ENCODE measurements at places on chromosomes 7 and 10.

DNA sequence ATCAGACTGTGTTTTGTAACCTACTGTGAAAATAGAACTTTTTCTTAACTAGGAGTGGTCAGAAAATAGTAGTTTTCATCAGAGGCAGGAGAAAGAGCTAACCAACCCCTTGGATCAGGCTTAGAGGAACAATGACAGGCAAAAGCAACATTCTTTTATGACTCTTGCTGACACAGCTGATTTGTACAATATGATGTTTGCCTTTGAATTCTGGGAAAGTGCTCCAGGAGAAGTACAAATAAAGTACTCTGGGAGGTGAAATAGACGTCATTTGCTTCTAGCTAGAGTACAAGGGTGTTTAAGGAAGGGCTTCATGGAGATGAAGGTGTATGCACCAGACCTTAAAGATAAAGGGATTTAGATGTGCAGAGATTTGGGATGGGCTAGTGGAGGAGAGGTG, 75.1 kb upstream of the KIAA1217 start:
- DNase-seq, result no peak

GRCh38 chr10:97791824-97792721, 20.3 kb upstream of the SFRP5 start:
- peak; percentile 64 for DNase-seq

DNA sequence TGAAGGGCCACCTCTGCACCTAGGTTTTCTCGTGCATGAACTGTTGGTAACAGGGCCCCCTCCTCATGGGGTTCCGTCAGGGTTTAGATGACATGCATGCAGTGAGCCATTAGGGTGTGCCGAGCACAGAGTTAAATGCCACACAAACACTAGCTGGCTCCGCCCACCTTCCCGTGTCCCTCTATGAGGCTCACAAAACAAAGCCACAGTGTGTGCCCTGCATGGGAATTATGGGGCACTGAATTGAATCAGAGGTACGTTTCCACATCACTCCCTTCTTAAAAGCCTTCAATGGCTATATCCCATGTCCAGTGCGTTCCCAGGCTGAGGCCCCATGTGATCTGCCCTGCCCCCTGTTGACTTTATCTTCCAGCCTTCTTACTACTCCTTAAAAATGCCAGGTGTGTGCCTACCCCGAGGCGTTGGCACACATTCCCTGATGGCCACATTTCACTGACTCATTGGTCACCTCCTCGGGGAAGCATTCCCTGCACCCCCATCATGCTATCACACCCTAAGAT, 35.7 kb downstream of the GSDME start:
- DNase-seq, result no peak

DNA sequence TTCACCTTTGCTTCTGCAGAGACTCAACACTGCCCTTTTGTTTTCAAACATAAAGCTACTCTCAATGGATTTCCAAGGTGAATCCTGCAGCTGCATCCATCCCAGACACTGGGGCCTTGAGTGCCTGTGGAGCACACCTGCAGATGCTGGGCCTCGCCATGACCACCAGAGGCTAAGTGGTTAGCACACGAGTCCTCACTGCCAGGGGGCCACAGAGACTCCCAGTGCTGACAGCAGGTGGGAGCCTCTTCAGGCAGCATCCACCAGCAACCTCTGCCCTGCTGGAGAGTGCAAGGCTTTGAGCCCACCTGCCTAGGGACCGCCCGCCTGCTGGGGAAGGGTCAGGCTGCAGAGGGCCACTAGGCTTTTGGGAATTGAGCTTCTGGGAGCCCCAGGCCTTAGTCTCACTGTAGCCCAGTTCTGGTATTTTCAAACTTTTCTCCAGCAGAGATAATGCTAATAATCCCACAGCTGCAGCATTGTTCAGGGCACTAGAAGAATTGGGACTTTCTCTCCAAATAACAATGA, 9.4 kb upstream of the HPS1 start:
- DNase-seq, result no peak

DNA sequence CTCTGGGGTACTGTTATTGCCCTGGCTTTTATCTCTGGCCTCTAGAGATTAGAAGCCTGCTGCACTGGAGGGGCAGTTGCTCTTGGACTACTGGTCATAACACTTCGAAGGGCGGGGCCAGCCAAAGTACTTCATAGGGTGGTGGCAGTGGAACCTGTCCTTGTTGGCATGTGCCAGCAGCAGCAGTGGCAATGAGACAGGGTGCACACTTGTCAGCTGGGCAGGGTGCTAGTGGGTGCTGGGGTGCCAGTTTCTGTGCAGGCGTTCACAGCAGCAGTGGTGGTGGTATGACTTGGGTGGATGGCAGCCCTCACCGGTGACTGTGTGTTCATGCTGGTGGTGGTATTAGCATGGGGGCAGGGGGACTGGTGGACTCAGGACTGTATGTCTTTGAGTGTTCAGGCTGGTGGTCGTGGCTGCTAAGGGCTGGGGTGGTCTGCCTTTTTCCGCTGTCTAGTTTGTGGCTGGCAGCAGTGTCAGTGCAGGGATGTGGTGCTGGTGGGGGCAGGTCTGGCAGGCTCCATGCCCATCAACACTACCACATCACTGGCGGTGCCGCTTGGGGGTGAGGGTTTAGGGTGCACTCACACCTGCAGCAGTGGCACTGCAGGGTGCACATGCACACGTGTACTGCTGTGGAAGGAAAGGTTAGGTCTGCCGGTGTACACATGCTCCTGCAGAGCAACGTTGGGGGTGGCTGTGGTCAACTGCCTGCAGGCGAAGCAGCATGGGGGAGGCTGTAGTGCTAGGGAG, 176.1 kb upstream of the CDC14C start:
- no peak for DNase-seq

GRCh38 chr10:113533801-113534200, 19.1 kb upstream of the HABP2 start:
- no peak for DNase-seq

- DNase-seq, result no peak
Observed at GRCh38 chr10:92207061-92207460, 83.8 kb downstream of the CPEB3 start.

DNA sequence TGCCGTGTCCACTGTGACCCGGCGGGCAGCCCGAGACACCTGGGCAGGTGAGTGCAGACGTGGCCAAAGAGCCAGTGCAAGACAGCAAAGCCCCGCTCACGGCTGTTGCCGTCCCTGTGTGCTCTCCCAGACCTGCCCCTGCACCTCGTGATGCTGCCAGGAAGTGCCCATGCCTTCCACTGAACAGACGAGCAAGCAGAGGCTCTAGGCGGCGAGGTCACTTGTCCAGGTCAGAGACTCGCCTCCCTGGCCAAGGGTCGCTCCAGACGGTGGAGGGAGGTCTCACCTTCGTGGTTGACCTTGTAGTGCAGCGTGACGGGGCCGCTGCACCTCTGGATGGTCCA, 78.2 kb upstream of the GNA12 start:
- DNase-seq, result no peak

DNA sequence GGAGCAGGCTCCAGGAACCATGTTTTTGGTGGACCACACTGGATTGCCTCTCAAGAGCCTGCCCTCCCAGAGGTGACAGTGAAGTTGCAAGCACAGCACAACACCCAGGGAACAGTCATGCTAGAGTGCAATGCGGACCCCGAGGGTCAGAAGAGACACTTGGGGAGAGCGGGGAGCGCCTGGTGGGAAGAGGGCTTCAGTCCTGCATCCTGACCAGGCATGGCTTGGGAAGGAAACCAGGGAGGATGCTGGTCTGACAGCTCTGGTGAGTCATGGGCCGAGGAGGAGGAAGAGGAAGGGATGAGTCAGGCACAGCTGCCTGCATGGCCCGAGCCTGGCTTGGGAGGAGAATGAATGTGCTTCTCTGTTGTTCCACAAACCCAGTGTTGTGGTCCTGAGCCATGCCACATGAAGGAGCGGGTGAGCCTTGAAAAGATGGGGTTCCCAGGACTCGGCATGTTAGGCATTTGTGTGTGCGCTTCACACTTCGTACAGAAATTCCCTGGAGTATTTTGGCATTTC, 29.5 kb upstream of the ANKRD2 start:
- no peak for DNase-seq

DNA sequence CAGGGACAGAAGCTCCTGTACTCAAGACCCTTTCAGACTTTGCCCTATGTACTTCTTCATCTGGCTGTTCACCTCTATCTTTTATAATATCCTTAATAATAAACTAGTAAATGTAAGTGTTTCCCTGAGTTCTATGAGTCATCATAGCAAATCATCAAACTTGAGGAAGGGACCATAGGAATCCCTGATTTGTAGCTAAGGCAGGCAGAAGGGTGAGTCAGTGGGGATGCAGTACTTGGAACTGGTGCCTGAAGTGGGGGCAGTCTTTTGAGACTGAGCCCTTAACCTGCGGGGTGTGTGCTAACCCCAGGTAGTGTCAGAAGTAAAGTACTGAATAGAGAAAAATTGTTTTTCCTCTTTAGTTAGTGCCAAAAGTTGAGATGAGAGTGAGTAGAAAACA, 6.2 kb upstream of the TMEM243 start:
- no peak for DNase-seq

DNA sequence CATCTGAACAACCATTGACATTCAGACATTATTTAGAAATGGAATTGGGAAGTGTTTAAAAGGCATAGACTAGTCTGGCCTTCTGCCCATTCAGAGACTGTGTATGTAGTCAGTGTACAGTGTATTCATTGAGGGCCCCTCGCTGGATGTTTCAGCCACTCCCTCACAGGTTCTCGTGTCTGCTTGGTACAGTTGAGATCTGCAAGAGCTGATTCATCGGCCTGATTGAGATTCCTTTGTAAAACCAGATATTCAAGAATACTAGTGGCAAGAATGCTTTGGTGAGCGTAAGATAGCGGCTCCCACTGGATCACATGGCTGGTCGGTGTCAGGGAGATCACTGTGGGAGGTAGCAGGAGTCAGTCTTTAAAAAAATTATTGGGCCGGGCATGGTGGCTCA, 119.5 kb downstream of the TCF7L2 start:
- DNase-seq, result no peak

DNA sequence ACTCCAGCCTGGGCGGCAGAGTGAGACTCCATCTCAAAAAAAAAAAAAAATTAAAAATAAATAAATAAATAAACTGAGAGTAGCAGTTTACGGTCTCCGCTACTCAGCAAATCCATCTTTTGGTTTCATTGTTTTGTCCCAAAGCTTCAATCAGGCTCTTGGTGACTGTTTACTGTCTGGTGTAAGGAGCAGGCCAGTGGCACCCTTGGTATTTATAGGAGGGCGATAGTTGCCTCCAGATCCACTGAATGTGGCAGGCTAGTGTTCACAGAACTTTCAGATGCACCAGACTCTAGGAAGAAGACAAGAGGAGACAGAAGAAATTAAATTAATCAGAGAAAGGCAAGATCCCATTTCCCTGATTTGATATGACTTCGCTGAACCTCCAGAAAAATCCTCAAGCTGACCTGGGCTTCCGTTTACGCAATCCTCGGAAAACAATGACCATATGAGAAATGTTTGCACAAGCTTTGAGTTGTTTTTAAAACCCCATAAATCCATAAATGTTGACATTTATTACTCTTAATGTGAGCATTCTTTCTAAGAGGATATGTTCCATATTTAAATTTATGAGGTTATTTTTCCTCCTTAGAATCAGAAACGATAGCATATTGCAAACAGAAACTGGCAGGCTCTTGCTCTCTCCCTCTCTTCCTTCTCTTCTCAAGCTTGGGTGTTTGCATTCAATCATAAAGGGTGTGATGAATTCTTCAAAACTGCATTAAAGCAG, 7.1 kb upstream of the MUC3A start:
- no peak for DNase-seq

DNA sequence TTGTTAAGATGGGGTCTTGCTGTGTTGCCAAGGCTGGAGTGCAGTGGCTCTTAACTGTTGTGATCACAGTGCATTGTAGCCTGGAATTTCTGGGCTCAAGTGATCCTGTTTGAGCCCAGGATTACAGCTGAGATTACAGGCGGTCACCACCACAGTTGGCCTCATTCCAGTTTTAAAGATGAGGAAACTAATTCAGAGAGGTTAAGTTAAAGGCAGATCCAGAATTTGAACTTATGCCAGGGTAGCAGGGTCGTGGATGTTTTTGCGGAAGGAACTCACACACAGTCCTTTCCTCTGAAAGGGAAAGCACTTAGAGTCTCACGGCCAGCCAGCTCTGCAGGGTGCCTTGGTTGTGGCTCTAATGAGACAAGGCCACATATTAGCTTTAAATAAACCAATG, 84.7 kb downstream of the MMRN2 start:
- no peak for DNase-seq

DNA sequence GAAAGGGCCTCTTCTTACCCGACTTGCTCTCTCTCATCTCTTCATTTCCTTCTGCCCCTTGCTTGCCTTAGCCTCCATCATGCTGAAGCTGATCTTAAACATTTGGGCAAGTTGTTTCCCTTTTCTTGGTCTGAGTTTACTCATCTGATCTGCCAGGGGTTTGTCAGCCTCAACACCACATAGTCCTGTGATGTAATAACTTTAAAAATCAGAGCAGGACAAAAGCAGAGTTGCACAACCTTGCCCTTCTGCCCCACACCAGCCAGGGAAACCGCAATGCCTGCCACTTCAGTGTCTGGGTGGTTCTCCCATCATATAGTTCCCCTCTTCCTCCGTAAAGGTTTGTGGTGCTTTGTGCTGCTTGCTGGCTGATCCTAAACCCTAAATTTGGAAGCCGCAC, 9.9 kb upstream of the LIPM start:
- no peak for DNase-seq

GRCh38 chr7:159098424-159098786, 46.3 kb downstream of the VIPR2 start:
- no peak for DNase-seq

GRCh38 chr7:75920431-75921161, 5.6 kb downstream of the POR start:
- DNase-seq, result peak; percentile 22

- DNase-seq, result no peak
Observed at GRCh38 chr10:28266449-28267224, 36.2 kb downstream of the MPP7 start.

DNA sequence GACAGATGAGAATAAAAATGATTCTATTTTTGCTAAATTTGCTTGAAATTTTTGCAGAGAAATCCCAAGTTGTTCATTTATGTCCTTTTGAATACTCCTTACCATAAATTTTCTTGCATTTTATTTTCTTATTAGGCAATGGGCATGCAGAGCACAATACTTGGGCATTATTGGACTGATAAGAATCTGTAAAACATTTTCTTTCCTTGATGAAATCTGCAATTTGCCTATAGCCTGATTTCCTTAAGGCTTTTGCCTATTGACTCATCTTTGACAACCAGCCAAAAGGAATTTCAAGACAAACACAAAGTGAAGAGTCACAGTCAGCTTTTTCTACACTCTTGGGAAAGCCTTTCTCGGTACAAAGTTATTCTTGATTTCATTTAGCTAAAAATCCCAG, 30.5 kb upstream of the GNAT3 start:
- DNase-seq, result no peak
